HT-29 (cell line): ENCODE measurements at places on chromosomes 2 and 18.

DNA sequence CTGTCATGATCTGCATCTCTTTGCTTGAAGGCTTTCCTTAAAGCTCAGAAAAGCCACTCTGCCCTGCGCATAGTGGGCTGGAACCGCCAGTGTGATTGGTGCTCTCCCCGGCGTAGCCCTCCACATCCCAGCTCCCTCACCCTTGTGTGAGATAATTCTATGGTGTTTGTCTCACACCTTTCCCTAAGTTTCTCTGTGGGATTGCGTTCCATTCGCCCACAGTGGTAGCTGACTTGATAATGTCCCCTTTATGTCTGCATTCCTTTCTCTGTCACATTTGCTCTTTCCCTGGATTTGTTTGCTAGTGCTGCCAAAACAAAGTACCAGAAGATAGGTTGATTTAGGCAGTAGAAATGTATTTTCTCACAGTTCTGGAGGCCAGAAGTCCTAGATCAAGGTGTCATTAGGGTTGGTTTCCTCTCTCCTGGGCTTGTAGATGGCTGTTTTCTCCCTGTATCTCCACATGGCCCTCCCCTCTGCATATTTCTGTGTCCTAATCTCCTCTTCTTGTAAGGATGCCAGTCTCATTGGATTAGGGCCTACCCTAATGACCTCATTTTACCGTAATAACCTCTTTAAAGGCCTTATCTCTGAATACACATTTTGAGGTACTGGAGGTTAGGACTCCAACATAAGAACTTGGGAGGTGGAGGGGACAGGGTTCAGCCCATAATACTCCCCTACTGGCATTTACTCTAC lies 7.4 kb upstream of the TMEM87B start:
- no peak for DNase-seq

DNA sequence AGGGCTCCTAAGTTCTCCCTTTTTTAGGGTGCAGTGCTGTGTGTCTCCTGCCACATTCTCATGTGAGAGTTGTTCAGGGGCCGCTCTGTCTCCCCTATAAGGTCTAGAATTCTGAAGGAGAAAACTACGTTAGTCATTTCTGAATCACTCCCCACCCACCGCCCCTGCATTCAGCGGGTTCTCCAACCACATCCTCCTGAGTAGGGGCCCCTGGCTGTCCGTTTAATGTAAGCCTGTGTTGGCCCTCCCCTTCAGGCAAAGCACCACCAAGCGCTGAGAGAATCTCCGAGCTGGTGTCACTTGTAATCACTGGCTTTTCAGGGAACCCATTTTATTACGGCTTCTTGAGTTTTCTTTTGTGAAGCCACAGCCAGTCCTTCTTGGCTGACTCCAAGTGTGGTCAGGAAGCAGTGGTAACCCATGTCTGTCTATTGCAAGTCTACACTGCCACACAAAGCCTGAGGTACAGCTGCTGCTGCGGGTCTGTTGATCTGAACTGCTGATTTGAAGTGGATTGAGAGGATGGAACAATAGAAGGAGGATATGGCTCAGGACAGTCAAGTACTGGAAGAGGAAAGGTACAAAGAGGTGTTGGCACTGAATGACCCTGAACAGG lies 16.9 kb downstream of the LCT start:
- no peak for DNase-seq

DNA sequence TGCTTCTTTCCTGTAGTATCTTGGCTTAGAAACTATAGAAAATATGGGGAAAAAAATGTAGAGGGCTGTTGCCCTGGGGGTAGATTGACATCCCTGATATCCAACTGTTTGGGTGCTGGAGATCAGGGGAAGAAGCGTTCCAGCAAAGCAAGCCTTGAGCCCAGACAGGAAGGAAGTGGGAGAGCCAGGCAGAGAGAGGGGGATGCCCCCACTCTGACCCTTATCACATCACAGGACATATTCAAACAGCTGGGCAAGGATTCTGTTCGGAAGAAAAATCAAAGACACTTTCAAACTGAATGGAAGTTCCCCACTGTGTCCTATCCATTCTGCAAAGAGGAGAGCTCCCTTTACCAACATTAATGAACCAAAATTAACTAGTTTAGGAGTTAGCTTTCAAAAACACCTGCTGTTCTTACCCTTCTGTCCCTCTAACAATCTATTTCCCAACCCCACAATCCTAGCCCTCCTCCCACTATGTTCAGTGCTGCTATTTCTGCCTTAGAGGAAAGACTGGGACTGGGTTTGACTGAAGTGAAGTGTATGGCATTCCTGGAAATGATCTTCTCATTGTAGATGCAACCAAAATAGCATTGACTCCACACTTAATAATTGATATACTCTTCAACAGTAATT lies 16.9 kb upstream of the KCNG3 start:
- no peak for DNase-seq

DNA sequence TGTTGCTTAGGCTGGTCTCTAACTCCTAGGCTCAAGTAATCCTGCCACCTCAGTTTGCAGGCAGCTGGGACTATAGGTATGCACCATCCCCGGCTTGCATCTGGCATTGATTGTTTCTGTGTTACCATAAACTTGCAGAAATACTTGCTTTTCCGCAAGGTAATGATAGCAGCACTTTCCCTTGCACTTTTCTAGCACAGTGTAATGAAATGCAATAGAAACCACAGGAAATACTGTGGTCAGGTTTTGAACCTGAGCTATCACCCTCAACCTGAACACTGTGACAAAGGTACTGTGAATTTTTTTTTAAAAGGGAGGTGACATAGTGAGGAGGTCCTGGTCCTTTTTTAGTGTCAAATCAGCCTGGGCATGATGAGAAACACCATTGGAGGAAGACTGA lies 38.3 kb downstream of the DHRS9 start:
- DNase-seq, result peak; percentile 7

DNA sequence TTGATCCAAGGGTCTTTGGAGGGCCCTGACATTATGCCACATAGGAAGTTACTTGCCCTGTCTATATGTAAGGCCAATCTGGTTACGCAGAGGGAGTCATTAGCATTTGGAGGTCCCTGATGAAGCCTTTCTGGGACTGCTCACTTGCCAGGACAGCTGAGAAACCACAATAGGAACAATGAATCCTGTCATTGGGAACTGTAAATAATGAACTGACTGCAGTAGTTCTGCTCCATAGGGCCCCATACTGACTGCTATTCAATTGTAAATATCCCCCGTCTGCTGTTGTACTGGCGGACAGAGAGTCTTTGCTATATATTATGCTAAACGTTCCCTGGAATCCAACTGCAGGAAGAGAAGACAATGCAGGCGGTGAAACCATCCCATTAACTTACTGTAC lies 149.4 kb upstream of the DCC start:
- no peak for DNase-seq

DNA sequence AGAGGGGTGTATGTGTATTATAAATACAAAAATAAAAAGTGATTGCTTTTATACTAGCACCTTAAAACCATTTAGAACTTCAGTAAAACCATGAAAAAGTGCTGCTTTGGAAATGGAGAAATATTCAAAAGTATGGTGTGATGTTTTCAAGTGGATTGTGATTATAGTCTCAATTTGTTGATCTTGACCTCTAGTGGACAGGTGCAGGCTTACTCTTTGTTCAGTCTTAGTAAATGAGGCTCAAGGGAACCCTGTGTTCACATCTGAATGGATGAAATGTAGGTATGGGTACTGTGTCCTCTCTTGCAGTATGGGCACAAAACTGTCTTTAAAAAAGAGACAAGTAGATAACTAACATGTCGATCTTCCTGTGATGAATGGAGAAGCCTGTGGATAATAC lies 145.8 kb downstream of the MCFD2 start:
- peak; percentile 32 for DNase-seq

GRCh38 chr2:85921659-85922058 lies 32.9 kb upstream of the ST3GAL5 start:
- DNase-seq, result no peak

DNA sequence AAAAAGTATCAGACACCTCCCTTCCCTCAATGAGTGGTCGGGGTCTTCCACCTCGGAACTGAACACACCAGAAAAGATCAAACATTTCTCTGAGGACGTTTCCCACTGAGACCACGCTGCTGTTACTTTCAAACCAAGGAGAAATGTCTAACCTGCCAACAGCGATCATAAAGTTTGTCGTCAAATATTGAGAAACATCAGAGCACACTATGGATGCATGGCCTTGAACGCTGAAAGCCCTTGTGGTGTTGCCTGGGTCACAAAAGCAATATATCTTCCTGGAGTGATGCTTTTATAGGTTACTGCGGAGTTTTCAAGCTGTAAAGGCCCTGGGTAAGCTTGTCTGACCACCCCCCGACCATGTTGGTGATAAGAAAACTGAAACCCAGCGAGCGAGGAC lies 70.2 kb upstream of the ID2 start:
- DNase-seq, result no peak

GRCh38 chr18:31876707-31877106 lies 66.2 kb downstream of the TRAPPC8 start:
- DNase-seq, result no peak

GRCh38 chr2:11397513-11397912 lies 53.1 kb upstream of the ROCK2 start:
- no peak for DNase-seq

DNA sequence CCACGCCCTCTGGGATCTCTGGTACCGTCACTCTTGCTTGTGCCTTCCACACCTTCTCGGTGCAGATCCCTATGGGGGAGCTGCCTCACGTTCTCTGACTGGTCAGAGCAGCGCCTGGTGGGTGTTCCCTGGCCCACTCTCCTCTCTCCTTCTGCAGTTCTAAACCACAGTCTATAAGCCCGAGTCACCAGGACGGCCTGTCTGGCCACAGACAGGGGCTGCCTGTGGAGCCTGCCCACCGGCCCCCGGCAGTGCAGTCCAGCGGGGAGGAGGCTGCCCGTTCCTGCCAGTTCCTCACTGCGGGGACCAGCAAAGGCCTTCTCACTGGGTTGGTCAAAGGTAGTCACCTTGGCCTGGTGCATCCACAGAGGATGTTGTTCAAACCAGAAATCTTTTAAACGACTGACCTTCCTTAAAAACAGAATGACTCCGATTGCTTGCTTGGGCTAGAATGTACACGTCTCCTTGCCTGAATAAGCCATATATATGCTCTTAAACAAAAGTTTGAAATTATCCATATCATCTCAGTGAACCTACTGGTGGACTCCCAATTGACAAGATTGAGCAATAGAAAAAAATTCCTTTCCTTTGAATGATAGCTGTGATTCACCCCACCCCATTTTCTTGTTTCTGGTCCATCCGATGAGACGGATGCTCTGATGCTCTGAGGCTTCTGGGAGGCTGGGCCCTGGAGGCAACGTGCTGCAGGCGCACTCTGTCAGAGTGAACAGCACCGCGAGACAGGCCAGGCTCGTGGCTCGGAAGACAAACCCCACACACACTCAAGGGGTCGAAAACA lies 61.2 kb downstream of the RALBP1 start:
- DNase-seq, result no peak

- no peak for DNase-seq
These were observed 12.6 kb downstream of the PIK3C3 start for GRCh38 chr18:41967680-41968079.

- DNase-seq, result no peak
These were observed 78.1 kb upstream of the KIF5C start for GRCh38 chr2:148796735-148797512.

- DNase-seq, result no peak
These were observed 62.5 kb downstream of the RPRM start for GRCh38 chr2:153416071-153416470.
